AG20443 (cell line): ENCODE measurements at places on chromosomes 7 and 10.

GRCh38 chr10:127877699-127878098, 15.0 kb downstream of the CLRN3 start:
- DNase-seq, result no peak

DNA sequence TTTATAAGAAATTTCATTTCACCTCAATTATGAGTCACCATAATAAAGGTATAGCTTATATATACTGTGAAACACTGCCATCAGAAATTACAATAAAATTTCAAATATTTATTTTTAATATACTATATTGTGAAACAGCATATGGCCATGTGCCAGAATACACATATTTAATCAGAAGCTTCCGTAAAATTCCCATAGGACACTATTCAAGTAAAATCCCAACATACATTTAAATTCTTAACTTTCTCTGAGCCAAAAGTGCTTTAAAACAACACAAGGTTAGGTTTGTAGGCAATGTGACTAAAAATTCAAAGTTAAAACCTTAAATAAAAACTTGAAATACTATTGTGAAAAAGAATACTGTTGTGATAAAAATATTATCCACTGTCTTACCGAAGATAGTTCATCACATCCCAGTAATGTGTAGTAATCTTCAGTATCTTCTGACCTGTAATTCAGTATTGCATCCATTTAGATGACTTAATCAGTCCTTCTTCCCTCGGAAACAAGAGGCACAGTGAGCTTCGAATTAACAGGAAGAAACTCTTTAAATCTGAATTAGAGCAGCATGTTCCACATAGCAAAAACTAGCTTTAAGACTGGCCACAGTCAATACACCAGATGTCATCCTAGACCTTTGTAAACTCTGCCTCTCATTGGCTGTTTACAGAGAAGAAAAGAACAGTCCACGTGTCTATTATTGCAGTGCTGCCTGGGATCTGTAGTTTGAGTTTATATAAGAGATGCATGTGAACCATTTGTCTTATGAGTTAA, at the start of gene DNAJC12:
DNAJC12 (minus strand) TSS at position 648 of the 774 bp plus-strand sequence; CDS start at position 471, 177 bp downstream.
- DNase-seq, result peak; percentile 39

DNA sequence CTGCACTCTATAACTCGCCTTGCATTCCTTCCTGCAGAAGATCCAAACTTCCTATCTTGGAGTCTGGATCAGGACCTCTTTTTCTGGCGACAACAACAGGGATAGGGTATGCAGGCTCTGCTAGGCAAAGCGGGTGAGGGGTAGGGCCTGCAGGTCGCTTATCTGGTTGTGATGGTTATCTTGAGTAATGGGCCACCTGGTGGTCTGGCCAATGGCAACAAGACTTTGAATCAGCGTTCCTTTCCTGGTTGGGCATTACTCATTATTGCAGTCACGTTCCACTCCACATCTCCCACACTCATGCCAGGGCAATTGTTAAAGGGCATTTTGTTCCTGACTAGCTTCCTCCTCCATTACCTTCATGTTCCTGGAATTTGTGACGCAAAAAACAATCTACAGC, 48.4 kb upstream of the PLXDC2 start:
- DNase-seq, result no peak

DNA sequence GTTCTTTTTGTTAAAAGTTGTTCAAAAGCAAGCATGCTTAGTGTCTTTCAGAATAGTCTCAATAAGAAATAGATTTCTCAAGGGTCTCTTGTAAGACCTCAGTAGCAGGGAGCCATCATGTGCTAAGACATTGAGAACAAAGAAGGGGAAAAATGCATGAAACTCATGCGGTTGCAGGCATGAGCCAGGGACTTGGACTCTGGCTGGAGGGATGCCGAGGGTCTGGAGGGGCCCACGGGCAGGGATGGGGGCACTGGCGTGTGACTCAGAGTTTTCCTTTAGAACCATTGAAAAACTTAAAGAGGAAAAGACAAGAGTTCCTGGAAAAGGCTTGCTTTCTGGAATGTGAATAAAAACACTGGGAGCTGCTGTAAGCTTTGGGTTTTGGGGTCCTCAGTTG, 253.3 kb downstream of the CCDC3 start:
- no peak for DNase-seq

- no peak for DNase-seq
These were observed 10.7 kb downstream of the HBP1 start for GRCh38 chr7:107179326-107180164.

- peak; percentile 60 for DNase-seq
These were observed 7.9 kb downstream of the CPED1 start for GRCh38 chr7:120996333-120996987.

GRCh38 chr7:25964483-25964991, 187.5 kb upstream of the NFE2L3 start:
- no peak for DNase-seq

DNA sequence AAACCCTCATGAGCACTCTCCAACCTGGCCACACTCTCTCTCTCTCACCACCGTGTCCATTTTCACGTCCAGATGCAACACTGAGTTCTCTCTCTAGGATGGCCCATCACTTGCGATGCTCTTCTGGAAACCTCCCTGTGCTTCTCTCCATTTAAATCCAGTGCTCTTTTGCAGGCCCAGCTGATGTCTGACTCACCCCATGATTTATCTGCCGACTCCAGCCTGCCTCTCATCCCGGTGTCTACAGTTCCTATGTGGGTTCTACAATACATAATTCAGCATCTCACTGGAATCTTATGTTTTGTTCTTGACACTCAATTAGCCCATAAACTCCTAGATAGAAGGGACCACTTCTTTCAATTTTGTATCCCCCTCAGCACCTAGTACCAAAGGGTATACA, 5.0 kb downstream of the TPK1 start:
- peak; percentile 10 for DNase-seq
